GM10248 (cell line): ENCODE measurements at places on chromosomes 3 and 15.

DNA sequence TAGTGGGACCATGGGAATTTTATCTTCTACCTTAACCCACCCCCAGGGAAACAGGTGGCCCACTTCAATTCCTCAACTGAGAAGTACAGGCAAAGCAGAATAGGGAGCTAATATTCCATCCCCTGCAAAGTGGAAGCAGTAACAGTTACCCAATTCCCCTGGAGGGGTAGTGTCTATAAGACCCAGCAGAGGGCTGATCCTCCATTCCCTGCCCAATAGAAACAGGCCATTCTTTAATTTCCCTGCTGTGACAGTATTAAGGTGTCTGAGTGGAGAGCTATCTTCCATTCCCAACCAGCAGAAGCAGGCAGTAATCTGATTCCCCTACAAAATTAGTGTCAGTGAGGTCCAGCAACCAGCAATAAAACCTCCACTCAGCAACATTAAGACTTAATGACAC lies 219.8 kb downstream of the ULK4 start:
- no peak for DNase-seq

DNA sequence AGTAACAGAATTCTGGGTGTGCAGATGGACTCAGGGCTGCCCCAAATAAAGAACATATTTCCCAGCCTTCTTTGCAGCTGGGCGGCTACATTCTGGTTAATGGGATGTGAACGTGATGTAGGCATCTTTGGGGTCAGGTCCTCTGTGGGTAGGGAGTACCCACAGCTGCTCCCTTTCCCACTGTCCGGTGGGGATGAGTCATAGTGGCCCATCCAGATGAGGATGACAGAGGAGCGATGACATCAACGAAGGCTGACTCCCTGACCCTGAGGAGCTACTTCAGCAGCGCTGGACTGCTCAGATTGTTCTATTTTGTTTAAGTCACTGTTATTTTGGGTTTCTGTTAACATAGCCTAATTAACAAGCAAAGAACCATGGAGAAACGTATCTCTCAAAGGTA lies 38.0 kb downstream of the SRPRB start:
- DNase-seq = no peak

DNA sequence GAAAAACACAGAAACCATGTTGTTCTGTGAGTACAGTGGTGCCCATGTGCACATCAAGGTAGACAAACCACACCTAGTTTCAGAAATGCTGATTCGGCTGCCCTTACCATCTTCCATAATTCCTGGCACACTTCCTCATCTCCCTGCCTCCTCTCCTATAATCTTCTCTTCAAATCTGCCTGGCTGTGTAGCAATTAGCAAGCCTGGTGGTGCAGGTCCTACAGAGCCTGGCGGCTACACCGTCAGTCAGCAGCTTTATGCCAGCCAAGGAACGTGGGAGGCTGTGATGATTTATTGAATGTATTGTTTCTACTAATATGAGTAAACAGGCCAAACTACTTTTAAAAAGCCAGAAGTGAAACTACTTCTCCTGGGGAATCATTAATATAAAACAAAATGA lies 106.8 kb downstream of the SEMA6D start:
- no peak for DNase-seq

- no peak for DNase-seq
These were observed 82.8 kb downstream of the PPARG start for GRCh38 chr3:12371525-12372140.

DNA sequence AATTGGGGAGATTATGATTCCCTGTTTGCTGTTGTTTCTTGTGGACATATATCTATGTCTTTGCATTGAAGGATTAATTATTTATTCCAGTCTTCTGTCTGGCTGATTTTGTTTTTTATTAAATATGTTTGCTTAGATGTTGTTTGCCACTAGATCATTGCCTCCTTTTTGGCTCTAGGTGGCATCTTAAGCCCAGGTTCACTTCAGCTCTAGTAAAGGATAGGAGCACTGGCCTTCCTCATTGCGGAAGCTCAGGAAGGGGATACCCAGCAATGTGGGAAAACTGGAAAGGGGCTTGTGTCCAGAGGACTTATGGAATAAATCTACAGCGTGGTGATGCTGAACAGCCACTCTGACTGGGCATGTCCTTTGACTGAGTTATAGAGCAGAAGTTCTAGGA lies 821.6 kb downstream of the PDCD6IP start:
- no peak for DNase-seq

- no peak for DNase-seq
These were observed 100.1 kb upstream of the TPM1 start for GRCh38 chr15:62942428-62942827.

DNA sequence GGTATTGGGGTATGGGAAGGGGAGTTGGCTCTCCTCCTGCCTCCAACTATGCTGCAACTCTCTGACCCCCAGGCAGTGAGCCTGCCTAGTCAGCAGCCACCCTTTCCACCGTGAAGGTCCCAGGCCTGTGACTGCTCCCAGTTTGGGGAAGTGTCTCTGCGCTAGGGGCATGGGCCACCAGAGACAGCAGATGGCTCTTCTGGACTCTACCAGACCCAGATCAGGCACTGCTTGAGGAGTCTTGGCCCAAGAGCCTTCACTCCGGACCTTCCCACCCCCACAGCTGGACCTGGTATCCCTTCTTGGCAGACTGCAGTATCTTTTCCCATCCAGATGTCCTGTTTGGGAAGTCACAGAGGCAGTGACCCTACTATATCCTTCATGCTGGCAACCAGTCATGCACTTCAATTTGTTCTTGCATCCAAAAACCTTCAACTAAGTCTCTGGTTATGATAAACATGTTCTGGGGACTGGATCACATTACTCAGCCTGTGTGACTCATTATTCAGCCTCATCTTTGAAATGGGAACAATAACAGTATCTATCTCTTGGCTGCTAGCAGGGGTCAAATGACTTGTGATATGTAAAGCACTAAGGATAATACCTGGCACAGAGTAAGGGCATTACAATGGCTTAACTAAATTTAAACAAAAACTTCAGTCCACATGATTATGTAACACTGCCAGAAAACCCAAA lies 62.7 kb downstream of the POMGNT2 start:
- DNase-seq = no peak

DNA sequence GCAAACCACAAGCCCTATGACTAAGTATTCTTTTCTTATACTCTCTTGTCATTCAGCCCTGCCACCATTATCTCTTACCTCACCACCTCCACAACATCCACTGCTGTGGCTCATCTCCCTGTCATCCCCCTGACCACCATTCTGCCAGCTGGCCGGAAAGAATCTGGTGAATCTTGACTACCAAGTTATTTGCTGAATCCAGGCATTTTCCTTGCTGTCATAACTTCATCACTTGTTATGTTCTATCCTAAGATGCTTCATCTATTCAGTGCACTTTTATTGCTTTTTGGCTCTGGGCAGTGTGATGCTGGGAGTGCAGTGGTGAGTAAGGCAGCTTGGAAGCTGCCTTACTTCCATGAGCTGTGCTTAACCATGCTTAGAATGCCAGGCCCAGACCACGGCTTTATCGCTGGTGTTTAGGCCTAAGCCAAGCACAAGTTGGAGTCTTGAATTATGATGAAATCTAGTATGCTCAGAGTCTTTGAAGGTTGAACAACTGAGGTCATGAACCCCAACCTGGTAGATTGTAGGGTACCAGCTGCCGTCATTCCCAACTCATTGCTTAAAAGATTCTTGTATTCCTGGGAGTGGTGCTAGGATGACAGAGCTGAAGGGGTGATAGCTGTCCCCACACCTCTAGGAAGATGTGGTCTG lies 27.0 kb upstream of the APH1B start:
- no peak for DNase-seq

GRCh38 chr3:181176601-181177000 lies 187.1 kb upstream of the DNAJC19 start:
- no peak for DNase-seq

GRCh38 chr15:40357246-40357645 lies 773 bp upstream of the DISP2 start:
- no peak for DNase-seq
